ENCODE measurements at places on chromosomes 7 and 10.

DNA sequence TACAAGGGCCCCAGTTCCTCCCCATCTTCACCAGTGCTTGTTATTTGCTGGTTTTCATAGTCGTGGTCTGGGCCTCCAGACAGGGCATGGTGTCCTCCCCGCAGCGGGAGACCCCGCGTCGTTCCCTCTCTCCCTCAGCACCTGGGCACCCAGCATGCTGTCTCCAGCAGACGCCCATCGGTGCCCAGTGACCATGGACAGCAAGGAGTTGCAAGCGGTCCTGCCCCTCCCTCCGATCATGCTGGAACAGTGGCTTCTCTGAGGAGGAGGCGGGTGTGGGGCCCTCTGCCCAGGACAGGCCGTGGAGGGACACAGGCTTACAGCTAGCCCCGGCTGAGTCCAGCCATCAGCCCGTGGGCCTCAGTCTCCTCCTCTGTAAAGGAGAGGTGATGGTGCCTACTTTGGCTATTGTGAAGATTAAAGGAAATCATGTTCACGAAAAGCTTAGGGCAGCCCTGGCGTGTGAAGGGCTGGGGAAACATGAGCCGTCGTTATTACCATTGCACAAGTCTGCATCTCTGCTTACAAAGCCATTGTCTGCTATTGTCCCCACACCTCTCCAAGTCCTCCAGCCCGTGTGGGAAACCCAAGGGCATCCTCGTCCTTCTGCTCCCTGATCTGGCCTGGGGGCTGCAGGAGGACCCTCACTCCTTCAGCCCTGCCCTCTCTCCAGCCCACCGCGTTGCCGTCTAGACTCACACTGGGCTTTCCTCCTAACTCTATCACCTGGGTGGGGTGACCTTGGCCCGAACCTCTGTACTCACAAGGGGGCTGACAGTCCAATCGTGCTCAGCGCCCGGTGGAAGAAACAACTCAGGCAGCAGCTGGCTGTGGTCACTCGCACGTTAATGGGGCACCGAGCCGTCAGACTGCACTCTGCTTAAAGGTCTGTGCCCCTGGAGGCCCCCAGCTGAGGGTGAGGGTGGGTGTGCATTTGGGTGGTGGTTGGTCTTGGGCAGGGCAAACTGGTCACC lies 29.9 kb downstream of the EN2 start:
- DNase-seq: no peak

GRCh38 chr7:137873524-137873923 lies 26.8 kb upstream of the DGKI start:
- no peak for DNase-seq

- DNase-seq: peak; percentile 43
Observed at GRCh38 chr10:50310560-50311174, 59.4 kb upstream of the ASAH2 start.

DNA sequence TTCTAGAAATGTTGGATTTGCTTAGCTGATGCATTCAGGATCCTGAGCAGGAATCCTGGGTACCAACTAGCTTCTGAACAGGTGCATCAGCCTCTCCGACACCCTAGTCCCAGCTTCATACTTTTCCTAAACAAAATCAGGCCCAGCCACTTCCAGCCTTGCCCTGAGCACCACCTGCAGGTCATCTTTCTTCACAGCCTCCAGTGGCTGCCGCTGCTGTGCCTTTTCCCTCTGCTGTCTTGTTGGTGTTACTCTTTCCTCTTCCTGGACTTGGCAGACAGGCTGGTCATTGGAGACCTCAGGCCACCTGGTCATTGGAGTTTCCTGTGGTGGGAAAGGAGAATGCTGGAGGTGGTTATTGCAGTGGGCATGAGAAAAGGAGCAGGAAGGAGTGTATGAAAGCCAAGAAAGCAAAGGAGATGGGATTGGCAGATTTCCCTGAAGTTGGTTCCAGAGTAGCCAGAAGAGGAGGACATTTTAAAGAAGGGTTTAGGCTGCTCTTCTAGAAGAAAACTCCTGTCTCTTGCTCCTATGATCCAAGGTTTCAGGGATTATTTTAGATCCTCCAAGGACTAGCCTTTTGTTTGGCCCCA lies 48.2 kb upstream of the NFKB2 start:
- peak; percentile 8 for DNase-seq

- no peak for DNase-seq
Observed at GRCh38 chr10:79898597-79899325, 50.1 kb downstream of the SFTPD start.

DNA sequence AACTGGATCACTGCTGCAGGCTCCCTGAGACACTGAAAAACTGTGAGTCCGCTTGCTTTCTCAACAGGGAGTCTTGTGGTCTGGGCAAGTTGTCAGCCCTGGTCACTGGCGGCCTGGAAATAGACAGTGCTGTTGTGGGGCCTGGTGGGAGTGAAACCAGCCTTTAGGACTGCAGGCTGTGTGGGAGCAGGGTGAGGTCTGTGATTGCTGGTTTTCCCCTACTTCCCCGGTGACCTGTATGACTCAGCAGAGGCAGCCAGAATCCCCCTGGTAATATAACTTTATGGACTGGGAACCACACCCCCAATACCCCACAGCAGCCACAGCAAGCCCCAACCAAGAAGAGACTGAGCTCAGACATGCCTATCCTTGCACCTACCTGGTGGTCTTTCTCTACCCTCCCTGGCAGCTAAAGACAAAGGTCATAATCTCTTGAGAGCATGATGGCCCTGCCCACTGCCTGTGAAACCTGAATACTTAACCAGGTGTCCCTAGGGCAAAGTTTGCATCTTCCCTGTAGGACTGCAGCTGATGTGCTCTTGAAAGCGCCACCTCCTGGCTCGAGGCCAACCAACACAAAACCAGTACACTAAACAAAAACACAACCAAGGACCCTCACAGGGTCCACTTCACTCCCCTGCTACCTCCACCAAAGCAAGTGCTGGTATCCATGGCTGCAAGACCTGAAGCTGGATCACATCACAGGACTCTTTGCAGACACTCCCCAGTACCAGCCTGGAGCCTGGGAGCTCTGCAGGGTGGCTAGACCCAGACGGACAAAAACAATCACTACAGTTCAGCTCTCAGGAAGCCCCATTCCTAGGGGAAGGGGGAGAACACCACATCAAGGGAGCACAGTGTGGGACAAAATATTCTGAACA lies 7.2 kb upstream of the ADAM22 start:
- peak; percentile 62 for DNase-seq

GRCh38 chr7:67406976-67407375 lies 410.3 kb downstream of the TYW1 start:
- no peak for DNase-seq

- DNase-seq: no peak
Observed at GRCh38 chr7:877312-878232, 1.2 kb downstream of the GET4 start.

DNA sequence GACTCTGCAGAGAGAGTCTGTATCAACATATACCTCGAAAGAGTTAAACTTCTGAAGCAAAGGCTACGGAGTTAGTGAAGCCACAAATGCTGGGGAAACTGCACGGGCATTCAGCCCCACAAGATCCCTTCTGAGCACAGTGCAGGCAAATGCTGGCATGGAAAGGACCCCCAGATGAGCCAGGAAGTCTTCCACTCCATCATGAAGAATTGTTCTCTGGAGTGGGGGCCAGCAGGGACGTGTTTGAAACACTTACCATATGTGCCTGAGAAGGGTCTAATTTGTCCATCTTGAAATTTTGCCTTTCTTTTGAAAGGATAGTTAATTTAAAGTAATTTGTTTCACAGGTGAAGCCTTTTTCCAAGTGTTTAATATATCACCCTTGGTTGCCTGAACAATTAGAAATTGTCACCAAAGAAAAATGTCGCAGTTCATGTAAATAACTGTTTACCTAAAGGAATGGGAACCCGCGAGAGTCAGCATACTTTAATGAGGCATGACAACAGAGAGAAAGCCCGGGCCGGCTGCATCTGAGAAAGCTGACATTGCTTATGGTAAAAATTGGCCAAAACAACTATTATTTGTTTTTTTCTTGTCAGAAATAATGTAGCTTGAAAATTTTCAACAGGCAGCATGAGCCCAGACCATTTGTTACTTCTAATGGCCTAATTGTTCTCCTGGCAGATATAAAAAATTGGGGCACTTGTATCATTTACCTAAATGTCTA lies 287.6 kb upstream of the MGMT start:
- no peak for DNase-seq

DNA sequence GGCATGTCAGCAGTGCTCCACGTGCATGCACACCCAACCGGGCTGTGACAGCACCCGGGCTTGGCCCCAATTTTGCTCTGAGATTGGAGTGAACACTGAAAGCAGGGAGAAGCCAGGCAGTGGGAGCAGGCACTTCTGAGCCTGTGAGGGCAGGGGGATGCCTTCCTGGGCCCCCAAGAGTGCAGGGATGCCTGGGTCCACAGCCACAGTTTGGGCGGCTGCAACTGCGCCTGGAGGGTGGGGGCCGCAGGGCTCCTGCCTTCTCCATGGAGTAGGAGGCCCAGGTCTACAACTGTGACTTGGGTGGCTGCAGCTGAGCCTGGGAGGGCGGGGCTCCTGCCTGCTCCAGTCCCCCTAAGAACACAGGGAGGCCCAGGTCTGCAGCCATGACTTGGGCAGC lies 37.6 kb upstream of the BNIP3 start:
- DNase-seq: no peak

DNA sequence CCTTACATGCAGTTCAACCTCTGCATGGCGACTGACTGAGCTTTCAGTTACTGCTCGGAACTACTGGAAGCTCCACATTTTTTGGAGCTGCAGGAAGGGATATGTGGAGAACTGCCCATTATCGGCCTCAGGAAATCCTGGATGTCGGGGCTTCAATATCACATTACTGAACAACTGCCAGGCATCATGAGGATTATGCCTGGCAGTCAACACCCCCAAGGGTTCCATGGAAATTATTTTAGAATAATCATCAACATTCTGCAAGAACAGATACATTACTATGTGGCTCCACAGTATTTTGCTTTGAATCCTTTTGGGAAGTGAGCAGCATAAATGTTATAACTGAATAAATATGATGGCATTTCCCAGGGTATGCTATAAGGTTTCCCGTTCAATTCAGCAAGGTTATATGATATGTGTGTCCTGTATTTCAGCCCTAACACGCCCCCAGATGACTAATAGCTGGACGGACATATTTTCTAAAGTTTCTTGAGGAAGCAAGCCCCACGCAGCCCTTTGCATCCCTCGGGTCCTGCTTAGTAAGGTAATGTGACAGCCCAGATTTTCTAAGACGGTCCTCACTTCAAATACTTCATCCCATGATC lies 53.0 kb upstream of the OPALIN start:
- DNase-seq: no peak

GRCh38 chr10:4684434-4684833 lies 141.6 kb upstream of the AKR1E2 start:
- DNase-seq: no peak

DNA sequence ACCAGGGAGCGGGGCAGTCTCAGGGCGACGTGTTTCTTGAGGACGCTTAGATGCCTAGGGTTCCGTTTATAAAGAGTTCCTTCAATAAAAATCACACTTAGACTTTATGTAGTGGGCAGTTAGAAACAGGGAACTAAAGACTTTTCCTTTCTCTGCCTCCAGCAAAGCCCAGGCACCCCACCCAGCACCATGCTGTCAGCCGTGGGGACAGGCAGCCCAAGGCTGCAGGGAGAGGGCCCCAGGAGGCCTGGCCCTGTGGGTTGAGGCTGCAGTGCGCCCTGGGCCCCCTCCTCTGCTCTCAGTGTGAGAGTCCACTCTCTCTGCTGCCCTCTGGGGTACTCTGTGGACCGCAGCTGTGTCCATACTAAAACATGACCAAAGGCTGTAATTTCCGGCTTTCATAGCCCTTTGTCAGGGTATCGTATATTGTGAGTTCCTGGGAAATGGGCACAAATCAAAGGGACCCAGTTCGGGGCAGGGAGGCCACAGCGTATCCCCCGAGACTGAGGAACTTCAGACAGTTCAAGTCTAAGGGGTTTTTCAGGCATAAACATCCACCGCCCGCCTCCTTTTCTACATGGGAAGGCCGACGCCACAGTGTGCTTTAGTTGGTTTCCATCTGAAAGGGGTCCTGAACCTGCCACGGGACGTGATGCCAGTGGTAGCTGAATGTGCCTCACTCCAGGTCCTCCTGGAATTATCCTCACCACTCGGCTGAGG lies 59.7 kb downstream of the DNAJB6 start:
- DNase-seq: no peak

- DNase-seq: no peak
Observed at GRCh38 chr7:18555120-18555519, 59.6 kb downstream of the HDAC9 start.

DNA sequence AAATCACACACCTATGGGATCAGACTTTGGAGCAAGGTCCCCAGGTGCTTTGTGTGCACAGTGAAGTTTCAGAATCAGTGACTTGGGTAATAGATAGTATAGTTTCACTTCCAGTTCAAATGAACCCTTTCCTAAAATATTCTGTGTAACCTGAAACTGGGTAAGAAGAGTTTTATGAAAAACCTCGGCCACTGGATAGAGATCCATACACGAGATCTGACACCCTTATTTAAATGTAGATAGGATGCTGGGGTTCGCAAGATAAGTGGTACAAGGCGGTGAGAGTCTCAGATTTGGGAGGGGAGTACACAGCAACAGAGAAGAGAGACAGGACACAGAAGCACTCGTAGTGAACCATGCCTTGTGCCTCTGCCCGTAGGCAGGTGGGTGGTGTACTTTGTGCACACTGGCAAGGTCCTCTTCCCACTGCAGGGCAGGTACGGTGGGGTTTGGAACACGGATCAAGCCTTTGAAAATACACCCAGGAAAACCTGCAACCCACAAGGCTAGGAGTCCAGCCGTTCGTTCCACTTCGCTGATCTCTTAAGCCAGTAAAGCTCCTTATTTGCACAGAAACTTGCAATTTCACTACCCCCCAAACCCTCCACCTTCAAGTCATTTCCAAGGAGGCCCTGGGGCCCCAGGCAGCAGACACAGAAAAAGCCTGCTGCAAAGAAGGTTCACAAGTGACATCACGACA lies 162.8 kb downstream of the USP6NL start:
- DNase-seq: no peak

- no peak for DNase-seq
Observed at GRCh38 chr7:72159911-72160310, 252.2 kb downstream of the CALN1 start.

- no peak for DNase-seq
Observed at GRCh38 chr10:84241185-84241790, at the start of gene LRIT1. TSS of gene LRIT1 (minus strand) at chr10:84241546. CDS start at chr10:84241439, 107 bp downstream.

DNA sequence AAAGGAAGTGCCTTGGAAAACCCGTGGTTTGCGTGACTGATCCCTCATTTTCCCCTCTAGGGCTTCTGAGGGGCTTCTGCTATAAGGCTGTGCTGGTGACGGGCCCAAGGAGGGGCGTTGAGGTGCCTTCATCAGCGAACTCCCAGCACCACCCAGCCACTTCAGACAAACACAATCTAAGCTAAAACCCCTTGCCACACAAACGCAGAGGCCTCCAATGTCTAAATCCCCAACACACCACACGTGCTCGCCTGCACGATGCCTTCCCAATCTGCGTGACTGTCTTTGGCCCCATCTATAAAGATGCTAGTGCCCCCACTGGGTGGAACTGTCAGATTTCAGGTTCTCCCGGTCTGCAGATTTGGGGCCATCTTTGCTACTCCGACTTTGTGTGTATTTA lies 4.1 kb upstream of the GAD2 start:
- no peak for DNase-seq

- DNase-seq: peak; percentile 33
Observed at GRCh38 chr7:114109721-114110120, 190.9 kb upstream of the PPP1R3A start.

- peak; percentile 4 for DNase-seq
Observed at GRCh38 chr10:74244097-74244685, 93.2 kb downstream of the ADK start.

GRCh38 chr7:20395104-20395503 lies 64.4 kb downstream of the ITGB8 start:
- DNase-seq: peak; percentile 32
